Esophagus (tissue), 2 donors: ENCODE measurements at places on chromosomes 12 and 14. TPM values are rescaled to one million over a fixed set of nuclear protein-coding genes. Genes with fewer than 3 reads are reported as not detected.

The DNAJC22 gene
- 0.02 TPM for polyA plus RNA-seq

The DEGS2 gene
- polyA plus RNA-seq = 41.8 TPM

The ACSS3 gene
- 0.31 TPM for polyA plus RNA-seq

The CLMN gene
- 2.3 TPM for polyA plus RNA-seq

The GSC gene
- 0.04 TPM for polyA plus RNA-seq

The BCL7A gene
- 1.0 TPM for polyA plus RNA-seq

The RTN1 gene
- 0.26 TPM for polyA plus RNA-seq

The SLCO1C1 gene
- 0.04 TPM for polyA plus RNA-seq

The RERG gene
- polyA plus RNA-seq = 3.2 TPM

The SDR9C7 gene
- 16.8 TPM for polyA plus RNA-seq

The TSHR gene
- polyA plus RNA-seq = 0.02 TPM

The EXOC3L4 gene
- 0.52 TPM for polyA plus RNA-seq

The CLIP1 gene
- polyA plus RNA-seq = 52.3 TPM

The MYO1H gene
- polyA plus RNA-seq = 0.62 TPM

The CLEC4E gene
- 0.37 TPM for polyA plus RNA-seq

The PARPBP gene
- polyA plus RNA-seq = 5.8 TPM

The LRRC43 gene
- 0.21 TPM for polyA plus RNA-seq

The ZDHHC22 gene
- not detected for polyA plus RNA-seq

The KRT6B gene
- polyA plus RNA-seq = 453 TPM

The CMA1 gene
- polyA plus RNA-seq = 0.35 TPM

The CD163 gene
- 5.3 TPM for polyA plus RNA-seq

The AKAP6 gene
- polyA plus RNA-seq = 1.5 TPM

The CCDC198 gene
- polyA plus RNA-seq = not detected

The MYF6 gene
- polyA plus RNA-seq = not detected

The CELA1 gene
- polyA plus RNA-seq = not detected

The FAM222A gene
- 3.9 TPM for polyA plus RNA-seq

The KRT71 gene
- polyA plus RNA-seq = not detected

The RNASE3 gene
- 0.09 TPM for polyA plus RNA-seq

The LRRC10 gene
- polyA plus RNA-seq = not detected

The FOXN4 gene
- not detected for polyA plus RNA-seq

The UNC79 gene
- 0.02 TPM for polyA plus RNA-seq

The SPRYD4 gene
- polyA plus RNA-seq = 2.9 TPM

The MMAB gene
- polyA plus RNA-seq = 50.3 TPM

The GPR84 gene
- 0.29 TPM for polyA plus RNA-seq

The LRRC23 gene
- polyA plus RNA-seq = 3.3 TPM

The LGR5 gene
- not detected for polyA plus RNA-seq

The PRMT5 gene
- 47.1 TPM for polyA plus RNA-seq

The EIF2S3B gene
- polyA plus RNA-seq = 0.45 TPM

The SLC25A21 gene
- polyA plus RNA-seq = 0.53 TPM

The WIF1 gene
- 0.47 TPM for polyA plus RNA-seq

The PARP11 gene
- polyA plus RNA-seq = 2.1 TPM

The RFX4 gene
- not detected for polyA plus RNA-seq

The LIN7A gene
- polyA plus RNA-seq = 0.15 TPM

The STAC3 gene
- polyA plus RNA-seq = 1.4 TPM

The PROX2 gene
- polyA plus RNA-seq = not detected

The ATP2A2 gene
- polyA plus RNA-seq = 102 TPM
